ENCODE measurements at places on chromosomes 12 and 14.
A peak's percentile ranks its signal among the peaks of the same experiment; 100 is the strongest.

- DNase-seq: no peak
These were observed 57.3 kb upstream of the E2F7 start for GRCh38 chr12:77122661-77123060.

DNA sequence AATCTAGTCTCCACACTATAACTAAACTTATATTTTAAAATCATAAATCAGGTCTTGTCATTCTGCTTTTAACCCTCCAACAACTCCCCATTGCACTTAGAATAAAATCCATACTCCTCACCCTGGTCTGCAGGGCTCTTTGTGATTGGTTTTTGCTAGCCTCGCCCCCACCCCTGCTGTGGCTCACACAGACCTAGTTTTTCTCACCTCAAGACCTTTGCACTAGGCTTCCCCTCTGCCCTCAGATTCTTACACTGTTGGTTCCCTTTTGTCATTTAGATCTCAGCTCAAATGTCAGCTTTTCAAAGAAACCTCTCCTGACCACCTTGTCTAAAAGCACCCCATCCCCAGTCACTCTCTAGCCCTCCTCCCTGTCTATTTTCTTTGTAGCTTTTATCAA is 10.7 kb upstream of the LHX5 start:
- no peak for DNase-seq

GRCh38 chr14:22231018-22231417 is 358.0 kb downstream of the DAD1 start:
- DNase-seq: peak; percentile 17

GRCh38 chr14:94601884-94602391 is 10.3 kb upstream of the SERPINA3 start:
- DNase-seq: no peak

DNA sequence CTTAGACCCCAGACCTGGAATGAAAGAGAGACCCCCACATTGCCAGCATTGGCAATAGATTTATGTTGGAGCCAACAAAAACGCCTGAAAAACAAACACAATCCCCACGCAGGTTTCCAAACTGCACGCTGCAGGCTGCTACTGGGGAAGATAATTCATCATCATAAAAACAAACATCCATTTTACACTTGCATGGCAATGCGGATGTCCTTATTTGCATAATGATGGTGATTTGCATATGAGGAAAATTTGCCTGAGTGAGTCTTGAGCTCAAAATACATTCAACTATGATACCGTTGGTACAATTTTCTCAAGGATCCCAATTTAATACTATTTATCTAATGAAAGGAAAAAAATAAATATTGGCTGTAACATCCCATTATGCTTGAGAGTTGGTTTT is 33.6 kb upstream of the TMEM132D start:
- no peak for DNase-seq

- no peak for DNase-seq
These were observed 5.0 kb upstream of the SRSF9 start for GRCh38 chr12:120474616-120474960.

DNA sequence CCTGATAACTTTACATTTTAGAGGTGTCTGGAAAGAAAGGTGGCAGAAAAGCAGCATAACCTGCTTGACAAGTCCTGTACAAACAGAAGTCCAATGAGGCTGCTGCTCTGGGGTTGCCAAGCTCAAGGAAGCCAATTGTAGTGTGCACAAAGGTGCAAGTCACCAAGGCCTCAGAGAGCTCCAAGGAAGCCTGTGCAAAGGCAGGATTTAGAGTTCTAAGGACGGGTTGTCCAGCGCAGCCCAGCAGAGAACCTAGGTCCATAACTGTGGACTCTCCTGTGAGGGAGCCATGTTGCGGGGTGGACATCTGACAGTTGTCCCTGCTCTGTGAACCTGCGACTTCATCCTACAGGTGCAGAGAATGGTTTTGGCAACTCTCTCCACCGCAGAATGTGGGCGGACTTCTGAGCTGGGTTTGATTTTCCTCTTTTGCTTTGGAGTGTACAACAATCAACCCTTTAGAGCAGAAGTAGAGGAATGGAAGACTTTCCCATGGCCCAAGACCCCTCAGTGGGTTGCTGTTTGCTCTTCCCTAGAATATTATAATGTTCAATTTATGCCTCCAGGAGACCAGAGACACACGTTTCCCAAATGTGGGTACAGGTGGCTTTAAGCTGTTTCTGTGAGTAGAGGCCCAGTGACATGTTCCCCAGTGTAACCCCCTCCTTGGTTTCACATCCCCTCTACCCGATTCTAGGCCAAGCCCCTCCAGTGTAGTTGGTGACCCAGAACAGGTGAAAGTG is 81.0 kb downstream of the ETV6 start:
- DNase-seq: no peak

GRCh38 chr14:98230411-98230810 is 1041.6 kb downstream of the BCL11B start:
- no peak for DNase-seq

DNA sequence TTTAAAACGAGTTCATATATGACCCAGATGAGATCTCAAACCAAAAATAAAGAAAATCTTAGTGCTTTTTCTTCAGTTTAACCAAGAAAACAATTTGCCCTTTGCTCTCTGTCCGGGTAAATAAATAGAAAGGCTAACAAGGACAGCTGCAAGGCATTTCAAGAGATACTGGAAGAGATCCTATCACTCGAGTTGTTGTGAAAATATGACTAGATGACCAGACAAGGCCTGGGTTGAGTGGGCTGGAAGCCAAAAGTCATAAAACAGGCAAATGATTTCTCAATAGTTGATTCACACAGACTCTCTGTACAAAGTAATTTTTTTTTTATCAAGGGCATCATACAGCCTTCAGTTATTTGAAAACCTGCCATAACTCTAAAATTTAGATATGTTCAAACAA is 55.9 kb upstream of the AVPR1A start:
- DNase-seq: no peak

GRCh38 chr14:71322655-71323250 is 415.5 kb downstream of the PCNX1 start:
- DNase-seq: no peak

- DNase-seq: no peak
These were observed 33.6 kb downstream of the PRORP start for GRCh38 chr14:35155962-35156361.

GRCh38 chr12:99170037-99170436 is 477.5 kb upstream of the GARIN6 start:
- no peak for DNase-seq

GRCh38 chr14:34498684-34499412 is 36.8 kb upstream of the SPTSSA start:
- DNase-seq: no peak

DNA sequence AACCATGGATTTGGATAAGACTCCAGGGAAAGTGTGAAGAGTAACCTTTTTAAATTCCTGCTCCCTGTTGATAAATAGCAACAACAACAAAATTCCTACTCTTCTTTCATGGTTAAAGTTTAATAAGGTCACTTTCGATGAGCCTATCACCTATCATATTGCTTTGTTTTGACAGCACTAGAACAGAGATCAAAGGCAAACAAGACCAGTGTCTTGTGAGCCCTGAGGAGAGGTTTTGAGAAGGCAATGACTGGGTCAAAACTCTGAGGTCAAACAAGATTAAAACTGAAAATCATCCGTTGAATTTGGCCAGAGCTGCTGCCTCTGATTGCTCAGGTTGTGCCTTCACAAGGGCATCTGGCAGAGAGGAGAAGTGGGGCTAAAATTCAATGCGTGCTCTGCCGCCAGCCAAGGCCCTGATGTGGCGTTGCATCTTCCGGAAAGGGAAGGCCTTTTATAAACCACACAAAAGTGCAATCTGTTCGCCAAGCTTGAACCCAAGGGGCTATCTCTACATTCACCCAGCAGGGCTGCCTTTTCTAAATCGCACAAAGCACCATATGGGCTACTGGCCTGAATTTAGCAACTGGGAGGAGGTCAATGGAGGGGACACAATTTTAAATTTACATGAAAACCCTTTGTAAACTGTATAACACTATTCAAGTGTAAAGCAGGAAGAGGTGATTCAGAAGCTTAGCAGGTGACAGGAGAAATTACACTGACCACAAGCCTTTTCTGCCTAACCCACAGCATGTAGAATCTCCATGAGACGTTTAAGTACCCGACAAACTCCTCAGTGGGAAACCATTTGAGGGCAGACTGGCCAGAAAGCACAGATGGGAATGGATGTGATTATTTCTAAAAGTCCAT is 140.8 kb downstream of the DAD1 start:
- DNase-seq: no peak

- no peak for DNase-seq
These were observed 96.1 kb downstream of the PPHLN1 start for GRCh38 chr12:42421844-42422779.

- no peak for DNase-seq
These were observed 17.1 kb upstream of the AMN start for GRCh38 chr14:102905116-102906108.

DNA sequence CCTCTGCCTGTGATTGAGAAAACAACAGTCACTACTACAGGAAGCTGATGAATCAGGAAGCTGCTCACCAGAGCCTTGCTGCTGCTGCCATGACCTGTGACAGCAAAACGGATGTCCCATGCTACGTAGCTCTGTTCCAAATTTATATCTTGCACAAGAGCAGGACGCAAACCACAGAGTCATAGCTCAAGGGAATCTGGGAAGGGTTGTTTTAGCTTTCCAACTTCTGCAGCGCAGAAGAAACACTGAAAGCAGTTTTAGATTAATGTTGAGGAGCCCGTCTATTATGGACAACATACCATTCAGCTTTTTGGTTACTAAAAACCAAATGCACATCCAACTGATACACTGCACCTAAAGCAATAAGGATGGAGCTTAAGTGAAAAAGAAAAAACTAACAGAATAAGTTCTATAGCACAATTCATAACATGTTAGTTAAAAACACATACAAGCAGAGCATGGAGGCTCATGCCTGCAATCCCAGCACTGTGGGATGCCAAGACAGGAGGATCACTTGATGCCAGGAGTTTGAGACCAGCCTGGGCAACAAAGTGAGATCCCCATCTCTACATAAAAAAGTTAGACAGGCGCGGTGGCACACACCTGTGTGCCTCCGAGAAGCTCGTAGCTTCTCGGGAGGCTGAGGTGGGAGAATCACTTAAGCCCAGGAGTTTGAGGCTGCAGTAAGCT is 1.7 kb upstream of the ANKRD33 start:
- peak; percentile 10 for DNase-seq

DNA sequence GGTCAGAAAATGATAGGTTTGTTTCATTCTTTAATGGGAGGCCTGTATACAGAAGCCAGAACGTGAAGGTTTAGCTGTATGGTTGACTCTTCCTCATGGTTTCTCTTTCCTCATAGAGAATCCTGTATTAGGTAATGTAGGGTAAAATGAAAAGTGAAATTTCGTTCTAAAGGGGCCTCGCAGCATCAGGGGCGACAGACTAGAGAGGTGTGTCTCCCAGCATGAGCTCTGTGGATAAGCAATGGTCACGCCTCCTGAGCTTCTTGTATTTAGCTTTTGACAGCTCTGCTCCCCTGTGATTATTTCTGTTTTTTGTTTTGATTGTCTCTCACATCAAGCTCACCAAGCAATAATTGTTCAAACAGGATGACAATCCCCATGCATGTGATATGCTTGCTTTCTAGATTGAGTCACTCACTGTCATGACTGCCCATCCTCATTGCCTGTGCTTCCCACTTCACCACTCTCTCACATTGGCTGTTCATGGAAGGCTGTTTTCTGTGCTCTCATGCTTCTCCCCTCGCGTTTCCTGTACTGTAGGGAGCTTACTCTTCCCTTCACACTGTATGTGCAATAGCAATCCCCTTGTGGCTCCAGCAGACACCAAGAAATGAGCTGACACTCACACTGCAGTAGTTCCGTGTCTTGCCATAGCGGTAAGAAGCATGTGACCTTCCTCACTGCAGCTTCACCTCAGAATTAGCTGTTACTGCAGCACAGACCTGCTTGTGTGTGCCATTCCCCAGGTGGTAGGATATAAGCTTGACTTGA is 44.0 kb downstream of the RAD52 start:
- no peak for DNase-seq

DNA sequence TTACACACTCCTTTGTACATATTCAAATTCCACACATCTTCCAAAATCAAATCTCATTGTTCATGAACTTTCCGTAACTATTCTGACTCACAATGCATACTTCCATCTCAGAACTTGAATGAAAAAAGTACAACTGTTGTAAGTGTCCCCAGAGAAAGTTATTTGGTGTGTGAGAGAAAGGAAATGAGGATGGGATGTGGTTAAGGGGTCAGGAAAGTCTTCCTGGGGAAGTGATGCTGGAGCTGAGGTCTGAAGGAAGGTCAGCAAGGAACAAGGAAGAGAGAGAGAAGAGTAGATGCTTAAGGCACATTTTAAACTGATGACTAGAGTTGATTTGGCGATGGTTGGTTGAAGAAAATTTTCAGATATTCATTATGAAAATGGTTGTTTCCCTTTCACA is 340.0 kb upstream of the STXBP6 start:
- DNase-seq: no peak

DNA sequence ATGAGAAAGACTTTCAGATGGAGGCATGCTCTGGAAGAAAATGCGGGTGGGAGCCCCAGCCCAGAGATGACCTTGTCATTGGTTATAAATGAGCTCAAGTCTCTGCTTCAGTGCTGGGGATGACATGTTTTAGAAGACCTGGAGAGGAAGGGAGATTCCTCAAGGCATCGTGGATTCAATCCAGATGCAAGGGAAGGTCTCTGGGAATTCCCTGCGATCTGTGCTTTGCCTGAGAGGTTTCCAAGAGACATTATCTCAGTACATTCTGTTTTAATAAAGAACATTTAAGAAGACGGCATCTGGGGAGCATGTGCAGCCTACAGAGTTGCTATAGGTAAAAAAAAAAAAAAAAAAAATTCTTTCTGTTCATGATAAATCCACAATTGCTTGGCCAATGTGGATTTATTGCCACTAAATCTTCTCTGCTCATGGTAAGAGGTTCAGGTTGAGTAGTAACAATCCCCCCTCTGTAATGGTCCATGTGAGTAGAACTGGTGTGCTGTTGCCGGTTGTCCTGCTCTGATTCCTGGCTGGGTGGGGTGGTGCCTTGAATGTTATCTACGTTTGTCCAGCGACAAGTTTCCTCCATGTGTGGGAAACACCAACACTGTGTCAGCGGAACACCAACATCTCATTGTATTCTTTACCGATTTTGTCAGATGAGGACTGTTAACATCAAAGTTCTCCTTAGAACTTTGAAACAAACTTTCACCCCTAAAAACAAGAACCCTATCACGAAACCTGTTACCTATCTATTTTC is 230.0 kb downstream of the MSRB3 start:
- DNase-seq: no peak

DNA sequence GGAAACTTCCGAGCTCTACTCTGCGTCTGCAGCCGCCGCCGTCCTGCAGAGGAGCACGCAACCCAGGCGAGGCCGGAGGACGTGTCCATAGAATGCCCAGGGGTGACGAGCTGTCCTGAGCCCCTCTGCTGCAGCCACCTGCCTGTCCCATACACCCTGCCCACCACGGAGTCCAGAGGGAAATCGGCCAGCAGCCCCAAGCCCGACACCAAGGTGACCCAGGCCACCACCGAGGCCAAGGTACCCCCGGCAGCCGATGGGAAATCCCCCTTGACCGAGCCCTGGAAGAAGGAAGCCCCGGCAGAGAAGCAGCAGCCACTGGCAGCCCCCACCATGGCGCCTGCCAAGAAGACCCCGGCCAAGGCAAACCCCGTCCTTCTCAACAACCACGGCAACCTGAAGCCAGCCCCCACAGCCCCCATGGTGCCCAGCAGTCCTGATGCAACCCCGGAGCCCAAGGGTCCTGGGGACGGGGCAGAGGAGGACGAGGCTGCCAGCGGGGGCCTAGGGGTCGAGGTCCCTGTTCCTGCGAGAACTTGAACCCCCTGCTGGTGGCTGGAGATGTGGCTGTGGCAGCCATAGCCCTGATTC is 128.7 kb upstream of the C14orf180 start:
- DNase-seq: no peak
